Activated gamma-delta T cell treated with Interleukin-2 at 50 U/mL for 16 hours (primary cell): ENCODE measurements at places on chromosomes 11 and 22.

DNA sequence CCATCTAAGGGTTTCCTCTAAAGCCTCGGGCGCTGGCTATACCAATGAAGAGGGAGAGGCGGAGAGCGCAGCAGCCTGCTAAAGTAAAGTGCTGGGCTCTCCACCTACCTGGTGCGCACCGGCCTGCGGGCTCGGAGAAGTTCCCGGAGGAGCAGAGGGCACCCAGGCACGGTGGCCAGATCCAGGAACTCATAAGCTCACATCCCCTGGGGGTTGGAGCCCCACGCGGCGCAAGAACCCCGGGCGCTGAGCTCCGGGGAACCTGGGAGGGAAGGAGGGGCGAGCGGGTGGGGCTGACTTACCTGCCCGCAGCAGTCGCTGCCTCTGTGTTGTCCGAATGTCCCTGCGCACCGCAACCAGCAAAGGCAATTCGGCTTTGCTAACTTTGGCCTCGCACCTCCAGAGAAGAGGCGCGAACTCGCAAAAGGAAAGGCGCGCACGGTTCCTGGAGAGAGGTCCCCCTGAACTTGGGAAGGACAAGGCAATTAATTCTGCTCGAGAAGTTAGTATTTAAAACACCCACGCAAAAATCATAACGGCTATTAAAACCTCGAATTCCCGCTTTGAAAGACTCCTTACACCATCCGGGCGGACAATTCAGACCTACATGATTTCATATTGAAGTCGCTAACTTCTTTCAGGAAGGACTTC is 127.6 kb upstream of the C11orf58 start:
- DNase-seq = no peak

DNA sequence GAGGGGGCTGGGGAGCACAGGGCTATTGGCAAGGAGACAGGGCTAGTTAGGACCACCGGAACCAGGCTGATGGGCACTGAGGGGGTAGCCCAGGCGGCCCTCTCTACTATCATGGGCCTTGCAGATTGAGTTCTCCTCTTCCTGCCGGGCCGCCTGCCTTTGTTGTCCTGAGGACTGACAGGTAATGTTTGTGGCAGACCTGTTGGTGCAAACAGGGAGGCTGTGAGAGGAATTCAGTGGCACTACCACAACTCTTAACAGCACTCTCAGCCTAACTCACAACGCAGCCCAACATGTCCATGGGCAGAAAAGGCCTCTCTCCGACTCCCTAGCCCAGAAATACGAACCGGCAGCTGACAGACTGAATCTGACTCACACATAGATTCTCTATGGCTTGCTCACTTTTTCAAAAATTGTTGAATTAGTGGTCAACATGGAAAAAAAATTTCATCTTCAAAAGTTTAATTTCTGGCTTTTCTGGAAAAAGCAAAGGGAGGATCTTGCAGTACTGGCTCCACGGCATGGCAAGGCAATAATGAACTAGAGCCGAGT is 11.4 kb downstream of the KCNJ5 start:
- DNase-seq = no peak

DNA sequence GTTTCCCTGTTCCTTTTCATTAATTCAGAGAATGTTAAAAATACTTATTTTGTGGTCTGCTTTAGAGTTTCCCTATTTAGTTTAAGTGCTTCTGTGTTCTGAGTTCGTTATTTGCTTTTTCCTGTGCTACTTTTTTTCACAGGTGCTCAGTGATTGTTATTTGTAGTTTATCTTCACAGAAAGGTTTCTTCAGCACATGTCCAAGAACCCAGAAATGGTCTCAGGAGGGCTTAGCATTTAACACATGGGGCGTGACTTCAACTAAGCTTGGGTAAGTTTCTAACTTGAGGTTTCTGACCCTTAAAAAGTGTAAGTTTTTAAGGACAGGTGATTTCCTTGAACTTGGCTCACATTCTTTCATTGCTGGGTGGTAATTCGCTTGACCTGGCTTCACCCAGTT is 157.3 kb downstream of the AASDHPPT start:
- DNase-seq = no peak

DNA sequence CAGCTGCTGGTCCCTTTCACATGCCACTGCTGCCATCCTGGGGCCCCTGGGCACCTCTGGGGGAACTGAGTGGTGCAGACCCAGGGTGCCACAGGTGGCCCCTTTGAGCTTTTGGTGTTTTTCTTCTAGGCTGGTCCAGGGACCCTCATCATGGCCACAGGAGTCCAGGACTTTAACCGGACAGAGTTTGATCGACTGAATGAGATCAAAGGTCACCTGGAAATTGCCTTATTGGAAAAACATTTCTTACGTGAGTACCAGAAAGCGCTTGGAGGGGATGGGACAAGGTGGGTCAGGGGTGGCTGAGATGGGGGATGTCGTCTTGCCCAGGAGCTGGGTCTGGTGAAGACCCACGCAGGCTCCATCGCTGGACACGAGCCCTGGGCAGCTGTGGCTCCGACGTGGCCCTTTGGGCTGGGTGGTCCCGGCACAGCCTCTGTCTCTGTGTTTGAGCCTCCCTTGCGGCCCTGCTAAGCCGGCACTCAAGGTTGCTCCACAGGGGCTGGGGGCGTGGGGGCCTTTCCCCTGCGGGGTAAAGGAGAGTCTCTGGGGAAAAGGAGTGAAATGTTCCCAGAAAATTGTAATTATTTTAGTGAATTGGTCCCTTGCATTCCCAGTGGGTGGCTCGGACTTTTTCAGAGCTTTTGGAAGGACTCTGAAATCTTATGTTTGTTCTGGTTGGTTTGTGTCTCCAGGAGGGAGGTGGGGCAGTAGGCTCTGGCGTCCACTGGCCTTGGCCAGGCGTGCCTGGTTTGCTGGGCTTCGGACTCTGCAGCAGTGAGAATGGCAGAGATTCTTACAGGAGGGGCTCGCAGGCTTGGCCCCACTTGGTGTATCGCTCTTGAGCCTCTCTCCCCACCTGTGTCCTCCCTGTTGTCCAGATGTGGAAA is 17.8 kb downstream of the GRAMD4 start:
- no peak for DNase-seq

GRCh38 chr11:71301858-71302533 is 49.6 kb upstream of the SHANK2 start:
- DNase-seq = no peak

GRCh38 chr11:2306877-2307500 is 5.2 kb downstream of the TSPAN32 start:
- no peak for DNase-seq

GRCh38 chr22:30140414-30140813 is 60.1 kb downstream of the HORMAD2 start:
- no peak for DNase-seq

- no peak for DNase-seq
Observed at GRCh38 chr11:29310725-29311342, 706.0 kb downstream of the KCNA4 start.

- DNase-seq = no peak
Observed at GRCh38 chr11:76048763-76049162, 157.5 kb downstream of the WNT11 start.

GRCh38 chr11:131025421-131026125 is 109.3 kb upstream of the SNX19 start:
- no peak for DNase-seq

- DNase-seq = no peak
Observed at GRCh38 chr11:27406498-27407354, 43.7 kb upstream of the CCDC34 start.

DNA sequence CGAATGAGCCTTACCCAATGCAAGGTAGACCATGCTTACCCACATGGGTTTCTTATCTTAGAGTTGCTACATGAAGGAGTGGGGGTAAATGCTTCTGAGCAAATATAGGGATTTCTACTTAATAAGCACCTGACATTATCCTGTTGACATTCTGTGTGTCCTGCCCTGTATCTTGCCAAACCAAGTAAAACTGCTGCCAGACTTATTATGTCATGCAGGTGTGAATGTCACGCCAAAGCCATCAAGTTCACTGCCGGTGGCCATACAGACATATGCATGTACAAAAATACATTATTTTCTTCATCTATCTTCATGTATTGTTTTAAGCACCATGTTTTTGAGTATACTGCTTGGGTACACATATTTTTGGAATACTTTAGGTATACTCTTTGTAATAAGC is 70.2 kb downstream of the NOX4 start:
- DNase-seq = no peak

- DNase-seq = no peak
Observed at GRCh38 chr22:11307998-11308397, 4220.0 kb upstream of the OR11H1 start.

DNA sequence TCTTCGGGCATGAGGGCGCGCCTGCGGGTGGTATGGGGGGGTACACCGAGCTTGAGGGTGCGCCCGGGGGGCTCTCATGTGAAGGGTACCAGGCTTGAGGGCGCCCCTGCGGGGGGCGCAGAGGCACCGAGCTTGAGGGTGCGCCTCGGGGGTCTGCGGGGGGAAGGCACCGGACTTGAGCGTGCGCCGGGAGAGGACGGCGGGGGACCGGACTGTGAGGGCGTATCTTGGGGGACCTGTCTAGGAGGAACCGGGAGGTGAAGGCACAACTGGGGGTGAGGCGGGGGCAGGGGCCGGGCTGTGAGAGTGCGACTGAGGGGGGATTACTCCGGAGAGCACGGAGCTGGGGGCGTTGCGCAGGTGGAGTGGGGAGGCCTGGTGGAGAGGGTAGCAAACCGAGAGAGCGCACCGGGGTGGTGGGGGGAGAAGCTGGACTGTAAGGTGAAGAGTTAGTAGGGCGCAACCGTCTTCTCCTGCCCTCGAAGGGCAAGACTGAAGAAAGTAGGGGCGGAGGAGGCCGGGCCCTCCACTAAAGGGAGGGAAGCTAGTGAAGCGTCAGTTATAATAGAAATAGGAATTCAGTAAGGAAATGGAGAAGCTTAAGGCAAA is 1.1 kb upstream of the DDX6 start:
- DNase-seq = peak; percentile 33

- no peak for DNase-seq
Observed at GRCh38 chr11:120137611-120138521, at the start of gene TRIM29. TSS of gene TRIM29 (minus strand) at chr11:120138113. CDS start at chr11:120138031, 82 bp downstream.

DNA sequence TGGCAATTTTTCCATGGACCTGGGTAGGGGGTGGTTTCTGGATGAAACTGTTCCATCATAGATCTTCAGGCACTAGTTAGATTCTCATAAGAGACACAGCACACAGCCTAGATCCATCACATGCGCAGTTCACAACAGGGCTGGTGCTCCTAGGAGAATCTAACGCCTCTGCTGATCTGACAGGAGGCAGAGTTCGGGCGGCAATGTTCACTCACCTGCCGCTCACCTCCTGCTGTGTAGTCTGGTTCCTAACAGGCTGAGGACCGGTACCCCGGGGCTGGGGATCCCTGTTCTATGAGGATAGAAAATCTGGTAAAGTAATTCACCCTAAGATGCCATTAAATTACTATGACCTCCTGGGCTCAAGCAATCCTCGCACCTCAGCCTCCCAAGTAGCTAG is 318.0 kb downstream of the KIRREL3 start:
- no peak for DNase-seq

- no peak for DNase-seq
Observed at GRCh38 chr22:43515902-43516301, 104.1 kb downstream of the MPPED1 start.

DNA sequence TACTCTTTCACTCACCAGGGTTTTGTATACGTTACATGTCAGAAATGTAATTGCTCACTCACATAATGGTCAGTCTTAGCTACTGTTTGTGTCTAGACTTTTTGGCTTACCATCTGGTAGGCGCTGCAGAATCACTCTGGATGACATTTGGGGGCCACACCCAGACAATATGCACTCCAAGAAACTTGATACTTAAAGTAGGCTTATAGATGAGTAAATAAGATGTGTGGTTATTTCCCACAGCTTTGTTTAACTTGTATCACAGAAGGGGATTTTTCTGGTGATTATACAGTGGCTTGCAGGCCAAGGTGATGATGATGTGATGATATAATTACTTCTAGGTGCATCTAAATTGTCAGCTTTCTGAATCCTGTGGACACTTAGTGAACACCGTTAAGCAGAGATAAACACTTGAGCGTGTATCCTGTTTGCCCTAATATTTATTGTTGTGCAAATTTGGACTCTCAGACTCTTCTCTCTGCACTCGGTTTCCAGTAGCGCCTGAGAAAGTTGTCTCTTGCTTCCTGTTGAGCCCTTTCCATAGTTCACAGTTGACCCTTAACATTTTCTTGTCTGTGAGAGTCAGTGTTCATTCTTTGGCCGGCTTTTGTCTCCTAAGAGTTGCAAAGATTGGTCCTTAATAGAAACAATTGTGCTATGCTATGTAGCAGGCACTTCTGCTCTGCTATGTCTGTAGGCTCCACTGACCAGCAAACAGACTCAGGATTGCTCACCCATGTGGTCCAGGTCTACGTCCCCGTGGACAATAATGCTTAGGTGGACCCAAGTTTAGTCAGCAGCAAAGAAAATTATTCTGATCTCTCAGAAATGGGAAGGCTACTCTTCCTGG is 89.3 kb downstream of the PRR5L start:
- no peak for DNase-seq

GRCh38 chr11:128349650-128350299 is 237.6 kb downstream of the ETS1 start:
- no peak for DNase-seq

GRCh38 chr22:49961005-49961600 is 531 bp downstream of the PIM3 start:
- peak; percentile 41 for DNase-seq

- no peak for DNase-seq
Observed at GRCh38 chr11:87972133-87972532, 203.1 kb downstream of the RAB38 start.

GRCh38 chr11:36388071-36388470 is 92.0 kb downstream of the PRR5L start:
- no peak for DNase-seq

DNA sequence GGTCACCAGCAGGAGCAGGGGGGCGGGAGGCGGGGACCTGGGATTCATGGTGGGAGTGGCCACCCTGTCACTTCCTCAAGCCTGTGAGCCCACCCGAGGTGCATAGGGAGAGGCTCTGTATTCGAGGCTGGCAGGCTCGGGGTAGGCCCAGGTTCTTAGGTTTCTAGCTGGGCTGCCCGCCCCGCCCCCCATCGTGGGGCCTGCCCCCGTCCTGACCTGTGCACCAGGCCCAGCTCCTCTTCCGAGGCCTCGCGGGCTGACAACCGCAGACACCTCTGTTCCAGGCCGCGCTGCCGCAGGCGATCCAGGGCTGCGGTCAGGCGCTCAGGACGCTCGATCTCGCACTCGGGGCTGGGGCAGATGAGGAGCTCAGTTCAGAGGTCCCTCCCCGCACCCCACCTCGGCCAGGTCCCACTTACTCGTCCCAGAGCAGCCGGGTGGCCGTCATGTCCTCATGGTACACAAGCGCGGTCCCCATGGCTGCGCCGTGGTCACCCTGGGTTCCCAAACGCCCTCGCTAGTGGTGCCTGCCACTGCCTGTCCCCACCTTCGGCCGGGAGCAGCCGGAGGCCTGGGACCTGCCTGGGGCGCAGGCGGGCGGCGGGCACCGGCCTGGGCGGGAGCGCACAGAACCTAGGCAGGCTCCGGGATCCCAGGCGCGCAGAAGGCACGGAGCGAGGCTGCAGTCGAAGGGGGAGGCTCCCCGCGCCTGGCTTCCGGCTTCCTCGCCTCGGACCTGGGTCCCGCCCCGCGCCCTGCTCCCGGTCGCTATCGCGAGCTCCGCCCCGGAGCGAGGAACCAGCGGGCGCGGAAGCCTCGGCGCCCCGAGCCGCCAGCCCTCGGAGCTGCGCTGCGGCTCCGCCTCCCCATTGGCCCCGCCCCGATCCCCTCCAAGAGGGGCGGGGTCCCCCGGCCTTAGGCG is at the start of gene HDAC10:
HDAC10 (minus strand) TSS at position 711 of the 922 bp plus-strand sequence; CDS start at position 478, 233 bp downstream.
- DNase-seq = peak; percentile 69
